ENCODE measurements at places on chromosomes 12 and 14. TPM values are rescaled to one million over a fixed set of nuclear protein-coding genes. Genes with fewer than 3 reads are reported as not detected.

- H3K4me1 ChIP-seq = no peaks in the 10 kb centered on the region
- no peaks in the 10 kb centered on the region for H3K36me3 ChIP-seq
- no peak for DNase-seq
- H3K4me3 ChIP-seq = no peak overlapping the region
- H3K27ac ChIP-seq = no peak overlapping the region
- peaks cover 7% of the 10 kb centered on the region for H3K27me3 ChIP-seq
These were observed 161.7 kb downstream of the SLC15A4 start for GRCh38 chr12:128662101-128662500.

Gene RGS6
- not detected for total RNA-seq

Gene GCH1
- 57.3 TPM for total RNA-seq

DNA sequence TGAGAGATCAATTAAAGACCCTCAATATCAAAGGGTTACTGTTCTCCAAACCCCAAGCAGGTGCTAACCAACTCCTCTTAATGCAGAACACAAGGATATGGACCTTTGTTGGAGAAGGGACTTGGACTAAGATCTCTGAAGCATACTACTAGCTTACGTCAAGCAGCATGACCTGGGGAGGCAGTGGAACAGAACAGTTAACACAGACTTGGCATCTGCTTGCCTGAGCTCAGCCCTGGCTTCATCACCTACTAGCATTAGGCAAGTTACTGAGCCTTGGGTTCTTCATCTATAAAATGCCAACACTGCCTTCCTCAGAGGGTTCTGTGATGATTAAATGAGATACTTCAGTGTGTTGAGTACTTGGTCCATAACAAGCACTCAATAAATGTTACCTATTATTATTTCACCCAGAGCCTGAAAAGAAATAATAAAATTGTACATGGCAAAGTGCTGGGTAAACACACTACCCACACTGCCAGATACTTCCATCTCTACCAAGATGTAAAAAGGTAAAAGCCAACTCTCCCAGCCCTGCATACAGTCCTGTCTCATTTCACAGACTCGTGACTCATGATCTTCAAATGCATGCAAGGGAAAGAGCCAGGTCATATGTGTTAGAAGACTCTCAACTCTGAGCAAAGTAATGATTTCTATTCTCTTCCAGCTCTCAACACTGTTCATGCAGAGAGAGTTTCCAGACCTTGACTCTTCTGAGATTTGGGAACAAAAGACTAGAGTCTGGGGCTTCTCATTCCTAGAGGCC lies 39.7 kb downstream of the FMNL3 start:
- H3K27me3 ChIP-seq = no peaks in the 10 kb centered on the region
- H3K4me1 ChIP-seq = peaks cover 94% of the 10 kb centered on the region
- DNase-seq = peak; percentile 59
- H3K27ac ChIP-seq = peak overlapping the region; percentile 85
- H3K36me3 ChIP-seq = peaks cover 3% of the 10 kb centered on the region
- H3K4me3 ChIP-seq = peak overlapping the region; percentile 3

Gene AICDA
- total RNA-seq = not detected

Gene NEMP1
- total RNA-seq = 72.2 TPM

Gene GSKIP
- 17.8 TPM for total RNA-seq
